Hematopoietic multipotent progenitor cell (in vitro differentiated cells): ENCODE measurements at places on chromosomes 5 and 9.

- DNase-seq: no peak
Observed at GRCh38 chr9:109973336-109973735, 193.3 kb downstream of the PALM2AKAP2 start.

DNA sequence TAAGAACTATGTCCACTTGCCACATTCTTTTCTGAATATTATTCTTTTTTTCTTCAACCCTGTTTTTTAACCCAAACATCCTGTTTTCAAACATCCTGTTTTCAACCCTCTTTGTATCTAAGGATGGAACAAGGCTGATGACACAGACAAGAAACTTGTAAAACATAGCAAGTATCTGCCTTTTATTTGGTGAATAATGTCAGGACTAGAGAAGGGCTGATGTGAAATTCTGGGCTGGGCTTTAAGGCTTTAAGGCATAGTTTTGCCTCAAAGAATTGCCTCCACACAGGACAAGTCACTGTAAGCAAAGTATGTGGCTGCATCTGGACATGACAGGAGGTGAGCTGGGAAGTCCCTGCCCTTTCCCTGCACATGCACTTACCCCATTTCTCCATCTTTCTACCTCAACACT, 42.5 kb upstream of the RIC1 start:
- no peak for DNase-seq

- peak; percentile 73 for DNase-seq
Observed at GRCh38 chr5:32217886-32218396, 43.8 kb upstream of the GOLPH3 start.

DNA sequence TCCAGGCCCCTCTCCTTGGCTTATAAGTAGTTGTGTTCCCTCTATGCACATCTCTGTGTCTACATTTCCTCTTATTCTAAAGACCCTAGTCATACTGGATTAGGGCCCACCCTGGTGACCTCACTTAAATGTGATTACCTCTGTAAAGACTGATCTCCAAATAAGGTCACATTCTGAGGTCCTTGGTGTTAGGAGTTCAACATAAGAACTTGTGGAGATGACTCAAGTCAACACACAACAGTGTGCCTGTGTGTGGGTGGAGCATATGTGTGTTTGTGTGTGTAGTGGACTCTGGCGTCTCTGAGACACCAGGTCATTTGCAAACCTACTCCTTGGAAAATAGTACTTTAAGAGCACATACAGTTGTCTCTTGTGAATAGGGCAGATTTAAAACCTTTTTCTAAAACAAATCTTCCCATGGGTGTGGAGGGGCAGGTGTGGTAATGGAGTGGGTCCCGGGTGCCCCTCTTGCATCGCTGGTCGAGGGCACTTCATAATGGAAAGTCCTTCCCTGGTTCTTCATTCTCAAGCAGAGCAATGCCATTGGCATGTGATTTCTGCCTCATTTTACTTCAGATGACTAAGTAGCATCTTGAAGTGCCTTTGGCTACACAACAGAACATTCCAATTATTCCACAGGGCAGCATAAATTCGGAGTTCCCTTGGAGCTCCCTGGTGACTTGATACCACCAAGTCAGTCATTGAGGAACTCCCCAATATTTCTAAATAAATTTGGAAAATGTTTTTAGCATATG, 84.4 kb downstream of the C9orf152 start:
- no peak for DNase-seq

GRCh38 chr9:34579104-34579807, 10.3 kb downstream of the CNTFR start:
- no peak for DNase-seq
